ENCODE measurements at places on chromosomes 16 and 17. TPM values are rescaled to one million over a fixed set of nuclear protein-coding genes. Genes with fewer than 3 reads are reported as not detected.

GRCh38 chr16:30092373-30093010 is 768 bp upstream of the TBX6 start:
- DNase-seq: peak; percentile 83

DNA sequence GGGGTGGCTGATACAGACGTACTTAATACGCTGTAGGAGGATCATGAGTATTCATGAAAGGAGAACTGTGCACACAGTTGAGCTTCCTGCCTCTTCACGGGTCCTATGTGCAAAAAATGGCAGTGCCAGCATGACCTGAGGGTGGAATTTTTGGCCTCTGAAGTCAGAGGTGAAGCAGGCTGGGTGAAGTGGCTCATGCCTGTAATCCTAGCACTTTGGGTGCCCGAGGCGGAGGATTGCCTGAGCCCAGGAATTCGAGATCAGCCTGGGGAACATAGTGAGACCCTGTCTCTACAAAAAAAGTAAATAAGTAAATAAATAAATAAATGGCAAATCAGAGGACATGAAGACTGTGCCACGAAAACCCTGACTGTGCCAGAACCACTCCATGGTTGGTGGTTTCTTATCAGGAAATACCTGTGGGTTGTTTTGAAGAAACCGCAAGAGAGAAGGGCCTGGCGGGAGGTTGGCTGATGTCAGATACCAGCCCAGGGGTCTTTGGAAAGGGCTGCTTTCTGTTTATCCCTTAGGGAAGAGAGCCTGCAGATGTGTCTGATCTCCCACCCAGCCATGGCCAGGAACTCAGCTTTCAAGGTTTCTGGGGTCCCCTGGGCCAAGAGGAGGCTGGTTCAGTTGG is 3.4 kb downstream of the ASPSCR1 start:
- DNase-seq: no peak

Gene CCL18
- 0.04 TPM for polyA plus RNA-seq

GRCh38 chr16:3187798-3188674 is at the start of gene OR1F1:
OR1F1 (plus strand) TSS chr16:3188204.
- DNase-seq: no peak

- no peak for DNase-seq
Measured at GRCh38 chr16:80046261-80046660, 445.7 kb upstream of the MAF start.

DNA sequence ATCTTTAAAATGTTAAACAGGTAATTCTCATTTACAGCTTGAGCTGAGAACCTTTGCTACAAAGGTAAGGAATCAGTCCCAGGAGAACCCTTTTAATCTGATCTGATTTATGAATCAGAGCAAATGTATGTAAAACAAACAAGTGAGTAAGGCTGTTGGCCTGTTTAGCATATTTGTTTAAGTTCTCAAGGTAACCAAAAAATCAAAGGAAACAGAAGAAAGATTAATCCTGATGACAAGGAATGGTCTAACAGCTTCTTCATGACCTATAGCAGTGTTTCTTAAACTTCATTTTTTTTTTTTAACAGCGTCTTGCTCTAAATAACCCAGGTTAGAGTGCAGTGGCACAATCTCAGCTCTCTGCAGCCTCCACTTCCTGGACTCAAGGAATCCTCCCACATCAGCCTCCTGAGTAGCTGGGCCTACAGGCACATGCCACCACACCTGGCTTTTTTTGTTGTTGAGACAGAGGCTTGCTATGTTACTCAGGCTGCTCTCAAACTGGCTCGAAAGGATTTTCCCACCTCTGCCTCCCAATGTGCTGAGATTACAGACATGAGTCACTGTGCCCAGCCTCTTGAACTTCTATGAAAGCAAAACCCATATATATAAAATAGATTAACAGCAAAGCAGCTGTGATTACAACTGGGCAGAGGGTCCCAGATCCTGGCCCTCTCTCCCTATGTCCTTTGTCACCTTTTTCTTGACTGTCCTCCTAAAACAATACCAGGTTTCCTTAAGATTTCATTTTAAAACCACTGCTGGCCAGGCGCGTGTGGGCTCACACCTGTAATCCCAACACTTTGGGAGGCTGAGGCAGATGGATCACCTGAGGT is 5.1 kb upstream of the JPT1 start:
- no peak for DNase-seq

GRCh38 chr17:81712468-81713003 is 452 bp downstream of the SLC25A10 start:
- DNase-seq: no peak

DNA sequence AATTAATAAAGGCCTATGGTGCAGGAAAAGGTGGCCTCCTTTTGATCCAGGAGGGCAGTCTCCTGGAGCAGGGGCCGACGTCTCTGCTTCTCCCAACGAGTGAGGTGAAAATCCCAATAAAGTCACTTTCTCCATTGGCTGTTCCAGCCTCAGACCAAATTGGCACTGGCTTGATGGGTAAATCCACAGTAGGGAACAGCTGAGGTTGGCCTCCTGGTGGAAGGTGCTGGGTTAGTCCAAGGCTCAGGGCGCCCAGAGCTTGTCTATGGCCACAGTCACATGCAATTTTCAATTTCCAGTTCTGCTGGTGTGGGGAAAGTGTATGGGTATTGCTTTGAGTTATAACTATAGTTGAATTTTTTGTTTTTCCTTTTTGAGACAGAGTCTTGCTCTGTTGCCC is 79.0 kb downstream of the NETO2 start:
- DNase-seq: no peak

- DNase-seq: no peak
Measured at GRCh38 chr16:62046801-62047200, 10.6 kb upstream of the CDH8 start.

GRCh38 chr16:46898006-46898405 is 13.8 kb downstream of the GPT2 start:
- DNase-seq: no peak

Gene SYNGR3
- 0.85 TPM for polyA plus RNA-seq

DNA sequence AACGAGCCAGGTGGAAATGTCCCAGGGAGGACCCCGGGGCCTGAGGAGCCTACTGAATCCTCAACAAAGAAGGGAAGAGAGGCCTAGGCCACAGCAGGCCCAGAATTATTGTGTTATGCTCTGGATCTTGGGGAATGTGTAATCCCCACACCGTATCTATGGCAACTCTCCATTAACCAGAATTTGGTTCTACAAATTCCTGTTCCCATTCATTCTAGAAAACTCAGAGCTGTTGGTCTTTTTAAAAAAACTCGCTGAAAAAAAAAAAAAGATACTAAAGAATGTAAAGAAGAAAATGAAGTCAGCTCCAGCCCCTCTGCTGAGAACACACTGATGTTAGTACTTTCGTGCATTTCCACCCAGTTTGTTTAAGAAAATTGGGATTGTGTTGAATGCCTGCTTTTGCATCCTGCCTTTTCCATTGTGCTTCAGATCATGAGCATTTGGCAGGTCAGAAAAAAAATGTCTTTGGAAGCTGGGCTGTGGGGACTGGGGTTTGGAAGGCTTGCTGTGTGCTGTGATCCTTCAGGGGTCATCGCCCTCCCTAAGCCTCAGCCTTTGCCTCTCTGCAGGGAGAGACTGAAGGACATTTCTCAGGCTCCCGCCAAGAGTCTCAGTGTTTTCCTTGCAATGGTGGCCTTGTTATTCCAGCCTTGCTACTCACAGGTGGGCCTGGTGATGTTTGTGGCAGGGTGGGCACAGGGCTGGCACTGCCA is 69.5 kb downstream of the SREBF1 start:
- DNase-seq: no peak

GRCh38 chr16:69745959-69746358 is 8.8 kb downstream of the NOB1 start:
- no peak for DNase-seq

GRCh38 chr17:50268743-50269275 is 5.5 kb upstream of the TMEM92 start:
- DNase-seq: no peak

DNA sequence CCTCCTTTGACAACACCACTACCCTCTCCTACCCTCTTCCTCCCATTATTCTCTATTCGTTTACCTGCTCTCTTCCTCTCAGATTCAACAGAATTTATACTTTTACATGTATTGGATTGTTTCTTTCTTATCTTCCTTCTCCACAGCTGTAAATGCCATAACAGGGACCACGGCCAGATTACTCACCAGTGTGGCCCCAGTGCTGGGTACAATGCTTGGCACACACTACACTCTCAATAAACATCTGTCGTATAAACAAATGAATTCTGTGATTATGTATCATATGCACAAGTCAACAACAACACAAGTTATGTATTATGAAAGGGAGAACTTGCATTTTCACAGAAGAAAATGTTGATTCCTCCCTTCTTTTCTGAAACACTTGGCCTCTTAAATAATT is 20.0 kb downstream of the AARSD1 start:
- no peak for DNase-seq

- no peak for DNase-seq
Measured at GRCh38 chr17:56536766-56537165, 56.7 kb upstream of the NOG start.

Gene AIPL1
- not detected for polyA plus RNA-seq

DNA sequence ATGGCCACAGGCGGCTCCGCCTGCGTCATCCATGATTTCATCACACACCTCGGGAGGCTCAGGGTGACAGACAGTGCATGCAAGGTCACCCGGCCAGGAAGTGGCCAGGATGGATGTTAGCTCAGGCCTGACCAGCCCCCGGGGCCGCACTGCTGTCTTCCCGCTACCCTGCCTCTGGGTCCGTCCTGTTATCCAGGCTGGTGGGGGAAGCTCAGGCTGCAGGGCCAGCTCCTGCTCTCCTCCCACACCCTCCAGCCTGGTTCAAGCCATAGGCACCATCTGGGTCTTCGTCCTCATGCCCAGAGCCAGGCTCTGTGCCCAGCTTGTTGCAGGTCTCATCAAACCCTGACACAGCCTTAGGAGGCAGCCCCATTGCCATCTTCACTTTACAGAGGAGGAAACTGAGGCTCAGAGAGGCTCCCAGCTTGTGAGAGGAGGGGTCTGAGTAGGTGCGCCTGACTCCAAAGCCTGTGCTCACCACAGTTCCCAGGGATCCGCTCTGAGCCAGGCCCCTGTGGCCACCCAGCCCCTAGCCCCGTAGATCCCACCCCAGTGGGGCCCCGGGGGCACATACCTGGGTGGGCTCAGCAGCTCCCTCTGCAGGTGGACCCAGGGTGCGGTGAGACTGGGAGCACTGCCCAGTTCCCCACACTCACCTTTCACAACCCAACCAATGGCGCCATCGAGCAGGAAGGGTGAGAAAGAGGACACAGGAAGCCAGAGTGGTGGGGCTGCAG is 412 bp upstream of the ADGRG3 start:
- peak; percentile 39 for DNase-seq

GRCh38 chr17:56260376-56261002 is 107.2 kb downstream of the ANKFN1 start:
- no peak for DNase-seq

GRCh38 chr16:426906-427249 is 1.4 kb downstream of the RAB11FIP3 start:
- DNase-seq: no peak

DNA sequence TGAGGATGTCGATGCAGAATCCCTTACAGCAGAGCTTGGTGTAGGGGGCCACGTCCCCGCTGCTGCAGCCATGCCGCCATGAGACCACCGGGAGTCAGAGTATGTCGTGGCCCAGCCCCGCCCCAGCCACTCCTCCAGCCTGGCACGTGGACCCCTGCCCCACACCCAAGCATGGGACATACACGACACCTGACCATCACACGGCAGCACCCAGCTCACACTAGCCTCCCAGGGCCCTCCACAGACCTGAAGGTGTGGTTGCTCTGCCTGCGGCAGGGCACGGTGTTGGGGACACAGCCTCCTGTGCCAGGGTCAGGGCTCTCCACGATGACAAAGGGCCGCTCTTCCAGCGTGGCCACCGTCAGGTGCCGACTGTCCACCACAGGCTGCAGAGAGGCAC is 9.4 kb downstream of the GRIN2C start:
- no peak for DNase-seq

Gene GRIN2C
- polyA plus RNA-seq: 0.06 TPM

Data from psoas muscle (tissue), 8 donors.